Effector memory CD4-positive, alpha-beta T cell (primary cell): ENCODE measurements at places on chromosomes 11 and 22.

DNA sequence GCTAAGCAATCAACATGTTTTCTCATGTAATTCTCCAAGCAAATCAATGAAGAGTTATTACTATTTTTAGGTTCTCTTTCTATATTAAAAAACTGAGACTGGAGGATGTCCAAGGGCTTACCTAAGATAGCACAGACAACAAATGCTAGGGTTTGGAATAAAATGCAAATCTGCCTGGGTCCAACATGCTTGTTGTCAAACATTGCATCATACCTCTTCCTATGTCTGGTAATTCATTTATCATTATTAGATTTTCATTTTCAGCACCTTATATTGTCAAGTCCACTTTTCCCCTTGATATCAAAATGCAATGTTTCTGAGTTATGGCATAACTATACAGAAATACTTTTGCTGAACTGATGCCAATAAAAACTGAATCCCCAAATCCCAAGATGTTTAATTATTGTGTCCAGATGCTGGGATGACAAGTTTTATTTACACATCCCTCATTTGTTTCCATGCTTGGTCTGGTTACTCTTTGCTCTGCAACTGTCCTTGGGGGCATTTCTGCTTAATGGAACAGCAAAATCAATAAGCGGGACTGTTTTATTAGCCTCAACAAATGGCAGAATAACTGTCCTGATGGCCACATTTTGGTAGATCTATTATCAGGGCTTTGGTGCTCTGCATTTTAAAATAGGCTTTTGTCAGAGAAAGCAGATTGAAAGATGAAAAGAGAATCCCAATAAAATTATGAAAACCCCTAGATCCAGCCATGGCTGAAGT is 86.0 kb downstream of the C11orf87 start:
- no peak for DNase-seq

DNA sequence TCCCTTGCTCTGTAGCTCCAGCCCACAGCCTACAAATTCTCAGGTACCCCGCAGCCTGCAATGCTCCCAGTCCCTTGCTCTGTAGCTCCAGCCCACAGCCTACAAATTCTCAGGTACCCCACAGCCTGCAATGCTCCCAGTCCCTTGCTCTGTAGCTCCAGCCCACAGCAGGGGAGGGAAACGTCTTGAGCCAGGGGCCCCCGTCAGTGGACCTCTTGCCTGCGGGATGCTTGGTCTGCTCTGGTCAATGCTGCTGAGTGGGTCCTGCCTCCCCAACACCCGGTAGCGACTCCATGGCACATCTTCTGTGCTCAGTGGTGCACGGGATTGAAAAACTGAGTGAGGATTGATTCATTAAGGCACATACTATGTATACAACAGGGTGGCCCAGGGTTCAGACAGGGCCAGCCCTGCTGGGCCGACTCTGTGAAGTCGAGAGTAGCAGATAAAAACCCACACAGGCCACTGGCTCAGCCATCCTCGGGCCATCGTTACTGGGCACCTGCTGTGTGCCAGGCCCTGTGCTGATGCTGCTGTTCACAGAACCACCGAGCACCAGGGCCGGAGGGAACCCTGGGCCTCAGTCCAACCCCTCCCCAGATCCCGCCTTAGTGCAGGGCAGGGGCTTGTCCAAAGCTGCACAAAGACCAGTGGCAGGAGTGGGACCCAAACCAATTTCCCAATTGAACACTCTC is 69.7 kb downstream of the MYO7A start:
- no peak for DNase-seq

GRCh38 chr11:125253289-125253688 is 88.7 kb downstream of the PKNOX2 start:
- no peak for DNase-seq

DNA sequence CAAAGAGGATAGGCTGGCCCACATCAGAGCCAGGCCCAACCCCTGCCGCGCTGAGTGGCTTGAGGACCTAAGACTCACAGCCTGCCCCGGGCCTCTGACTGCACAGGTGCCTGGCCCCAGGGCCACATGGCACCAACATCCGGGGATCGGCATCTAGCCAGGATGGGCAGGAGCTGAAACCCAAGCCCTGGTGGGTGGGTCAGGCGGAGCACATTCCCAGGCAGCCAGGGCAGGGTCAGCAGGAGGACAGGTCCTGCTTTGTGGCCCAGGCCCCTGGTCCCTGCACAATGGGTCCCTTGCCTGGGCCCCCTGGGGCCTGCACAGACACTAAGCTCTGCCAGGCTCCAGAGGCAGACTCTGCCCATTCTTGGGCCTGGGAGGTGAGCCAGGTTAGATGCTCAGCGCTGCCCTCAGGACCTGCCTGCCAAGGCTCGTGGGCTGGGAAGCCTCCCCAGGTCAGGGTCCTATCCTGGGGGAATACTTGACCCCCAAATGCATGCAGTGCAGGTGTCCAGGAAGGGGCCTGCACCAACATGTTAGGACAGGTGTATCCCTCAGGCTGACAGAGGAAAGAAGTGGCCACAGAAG is 33.5 kb downstream of the ARVCF start:
- DNase-seq: no peak

GRCh38 chr22:28029956-28030355 is 110.9 kb upstream of the PITPNB start:
- no peak for DNase-seq

DNA sequence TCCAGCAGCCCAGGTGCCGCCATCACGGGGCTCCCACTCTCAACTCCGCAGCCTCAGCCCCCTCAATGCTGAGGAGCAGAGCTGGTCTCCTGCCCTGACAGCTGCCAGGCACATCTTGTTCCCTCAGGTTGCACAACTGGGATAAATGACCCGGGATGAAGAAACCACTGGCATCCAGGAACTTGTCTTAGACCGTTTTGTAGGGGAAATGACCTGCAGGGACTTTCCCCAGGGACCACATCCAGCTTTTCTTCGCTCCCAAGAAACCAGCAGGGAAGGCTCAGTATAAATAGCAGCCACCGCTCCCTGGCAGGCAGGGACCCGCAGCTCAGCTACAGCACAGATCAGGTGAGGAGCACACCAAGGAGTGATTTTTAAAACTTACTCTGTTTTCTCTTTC is at the start of gene SAA1:
SAA1 (plus strand) TSS at position 316 of the 400 bp plus-strand sequence. CDS start 624 bp downstream, outside the sequence.
- DNase-seq: no peak

DNA sequence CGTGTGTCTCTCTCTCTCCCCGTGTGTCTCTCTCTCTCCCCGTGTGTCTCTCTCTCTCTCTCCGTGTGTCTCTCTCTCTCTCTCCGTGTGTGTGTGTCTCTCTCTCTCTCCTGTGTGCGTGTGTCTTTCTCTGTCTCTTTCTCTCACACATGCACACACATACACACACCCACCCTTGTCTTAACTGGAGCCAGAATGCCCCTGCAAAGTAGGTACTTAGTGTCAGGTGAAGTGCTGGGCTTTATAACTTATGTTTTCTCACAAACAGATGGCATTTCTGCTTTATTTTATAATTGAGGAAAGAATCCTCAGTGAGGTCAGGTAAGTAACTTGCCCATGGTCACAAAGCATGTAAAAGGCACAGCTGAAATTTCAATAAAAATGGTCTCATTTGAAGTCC is 106.0 kb downstream of the CSNK2A3 start:
- DNase-seq: no peak

DNA sequence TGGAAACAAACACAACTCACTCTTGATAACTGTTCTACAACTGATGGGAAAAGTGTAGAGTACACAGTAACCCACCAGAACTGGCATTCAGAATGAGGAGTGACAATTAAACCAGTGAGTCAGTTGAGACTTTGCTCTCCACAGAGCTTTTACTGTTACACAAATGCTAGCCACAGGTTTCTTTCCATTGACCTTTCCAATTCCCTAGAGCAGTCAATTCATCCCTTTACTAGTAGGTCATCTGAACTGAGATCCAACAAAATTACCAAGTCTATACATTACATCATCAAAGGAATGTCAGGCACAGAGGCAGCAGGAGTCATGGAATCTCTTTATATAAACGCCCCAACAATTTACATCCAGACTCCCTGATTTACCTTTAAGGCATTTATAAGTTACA is 65.9 kb downstream of the PHF21A start:
- DNase-seq: no peak

DNA sequence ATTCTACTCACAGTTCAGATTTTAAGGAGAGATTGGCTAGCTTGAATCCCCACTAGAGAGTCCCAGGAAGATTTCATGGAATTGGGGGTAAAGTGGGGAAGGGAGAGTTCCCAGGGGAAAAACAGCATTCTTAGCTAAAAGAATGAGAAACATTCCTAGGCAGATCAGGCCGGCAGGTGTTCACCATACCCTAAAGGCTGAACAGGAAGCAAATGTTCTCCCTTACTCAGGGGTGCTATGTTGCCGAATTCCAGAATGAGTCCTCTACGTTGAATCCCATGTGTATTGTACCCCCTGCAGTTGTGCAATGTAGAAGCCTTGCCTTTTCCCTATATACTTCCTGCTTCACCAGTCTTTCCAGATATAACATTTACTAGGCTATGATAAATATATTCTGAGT is 135.2 kb upstream of the NCAM1 start:
- no peak for DNase-seq

- no peak for DNase-seq
These were observed 100.8 kb downstream of the TRAF6 start for GRCh38 chr11:36409152-36409816.

GRCh38 chr11:29435421-29435820 is 581.4 kb downstream of the KCNA4 start:
- no peak for DNase-seq

GRCh38 chr11:10459029-10459970 is 4.2 kb downstream of the AMPD3 start:
- peak; percentile 76 for DNase-seq

DNA sequence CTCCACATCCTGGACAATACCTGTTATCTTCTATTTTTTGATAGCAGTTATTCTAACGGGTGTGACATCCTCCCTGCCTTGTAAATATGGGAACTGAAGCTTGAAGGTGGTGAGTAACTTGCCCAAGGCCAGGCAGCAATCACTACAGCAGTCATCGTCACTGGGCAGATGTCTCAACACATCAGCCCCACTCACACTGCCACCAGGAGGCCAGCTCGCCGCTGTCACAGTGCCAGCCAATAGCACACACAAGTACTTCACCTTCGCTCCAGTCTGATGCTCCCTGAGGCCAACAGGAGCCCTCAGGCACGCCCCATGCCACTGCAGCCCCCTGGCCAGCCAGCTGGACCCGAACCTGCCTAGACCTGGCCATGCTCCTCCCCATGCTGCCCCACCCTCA is 4.9 kb upstream of the TTLL1 start:
- no peak for DNase-seq

GRCh38 chr11:134846328-134847082 is 434.5 kb upstream of the B3GAT1 start:
- no peak for DNase-seq

DNA sequence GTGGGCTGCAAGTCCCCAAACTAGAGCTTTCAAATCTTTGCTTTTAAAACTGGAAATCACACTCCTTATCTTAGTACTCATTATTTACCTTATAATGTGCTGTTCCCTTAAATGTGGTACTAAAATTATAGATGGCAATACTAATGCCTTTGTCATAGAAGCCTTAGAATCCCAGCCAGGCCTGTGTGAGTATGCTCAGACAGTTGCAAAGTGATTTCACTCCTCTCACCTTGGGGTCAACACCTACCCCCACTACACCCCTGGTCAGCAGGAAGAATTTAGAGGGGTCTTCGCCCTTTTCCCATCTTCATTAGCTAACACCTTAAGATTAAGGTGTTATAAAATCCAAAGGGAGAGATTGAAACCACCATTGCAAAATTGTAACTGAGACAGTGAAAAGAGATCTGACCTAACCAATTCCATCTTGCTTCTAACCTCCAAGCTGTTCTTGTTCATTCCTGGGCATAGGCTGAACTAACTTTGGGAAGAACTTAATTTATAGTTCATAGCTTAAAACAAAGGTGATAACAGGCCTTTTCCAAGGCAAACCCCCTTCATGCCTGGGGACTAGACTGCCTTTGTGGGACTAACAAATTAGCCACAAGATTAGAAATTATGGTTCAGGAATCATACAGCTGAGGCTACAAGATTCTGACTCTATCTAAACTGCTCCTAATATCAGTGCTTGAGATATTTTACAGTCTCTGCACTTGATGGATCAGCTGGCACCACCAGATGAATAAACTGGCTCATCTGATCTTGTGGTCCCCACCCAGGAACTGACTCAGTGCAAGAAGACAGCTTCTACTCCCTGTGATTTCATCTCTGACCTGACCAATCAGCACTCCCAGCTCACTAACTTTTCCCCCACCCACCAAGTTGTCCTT is 10.4 kb upstream of the MRPL17 start:
- DNase-seq: peak; percentile 39

DNA sequence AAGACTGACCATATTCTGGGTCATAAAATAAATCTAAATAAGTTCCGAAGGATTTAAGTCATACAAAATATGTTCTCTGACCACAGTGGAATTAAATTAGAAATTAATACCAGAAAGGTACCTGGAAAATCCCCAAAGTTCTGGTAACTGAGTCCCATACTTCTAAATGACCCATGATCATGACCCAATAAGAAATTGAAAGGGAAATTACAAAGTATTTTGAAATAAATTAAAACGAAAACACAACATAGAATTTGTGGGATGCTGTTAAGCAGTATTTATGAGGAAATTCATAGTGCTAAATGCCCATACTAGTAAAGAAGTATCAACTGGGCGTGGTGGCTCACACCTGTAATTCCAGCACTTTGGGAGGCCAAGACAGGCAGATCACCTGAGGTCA is 23.4 kb upstream of the IL10RA start:
- no peak for DNase-seq

DNA sequence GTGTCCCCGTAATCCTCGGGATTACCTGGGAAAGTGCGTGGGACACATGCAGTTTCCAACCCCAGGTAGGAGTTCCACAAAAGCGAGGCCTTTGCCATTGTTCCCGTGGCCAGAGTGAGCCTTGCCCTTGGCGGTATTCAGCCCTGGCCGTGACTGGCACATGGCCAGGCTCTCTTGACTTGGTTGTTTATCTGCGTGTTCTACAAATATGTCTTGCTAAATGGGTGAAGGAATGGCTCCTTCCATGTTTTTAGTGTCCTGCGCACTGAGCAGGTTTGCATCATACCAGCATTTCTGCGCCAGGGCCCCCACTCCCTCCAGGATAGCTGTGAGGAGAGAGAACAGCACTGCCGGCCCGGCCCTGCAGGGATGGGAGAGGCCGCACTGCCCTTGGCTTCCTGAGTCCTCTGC is 20.0 kb downstream of the POLR3H start:
- DNase-seq: no peak

GRCh38 chr11:119051440-119052162 is 5.4 kb downstream of the HYOU1 start:
- no peak for DNase-seq

GRCh38 chr11:15213471-15214231 is 98.9 kb downstream of the INSC start:
- no peak for DNase-seq

- DNase-seq: no peak
These were observed 62.8 kb upstream of the PRDM11 start for GRCh38 chr11:45083544-45084087.

DNA sequence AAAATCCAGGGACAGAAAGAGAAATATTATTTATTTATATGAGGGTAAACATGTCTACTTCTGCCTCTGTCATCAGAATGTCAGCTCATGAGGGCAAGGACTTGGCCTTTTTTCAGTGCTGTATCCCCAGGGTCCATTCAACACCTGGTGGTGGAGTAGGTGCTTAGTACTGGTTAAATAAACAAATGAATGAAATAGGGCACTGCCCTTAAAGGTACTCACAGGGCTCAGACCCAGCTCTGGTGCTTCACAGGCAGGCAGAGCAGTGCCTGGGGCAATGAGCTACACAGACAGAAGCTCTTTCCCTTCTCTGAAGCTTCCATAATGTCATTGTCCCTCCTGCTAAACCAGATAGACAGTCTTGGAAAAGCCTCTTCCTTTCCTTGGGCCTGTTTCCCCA is 30.9 kb downstream of the P4HA3 start:
- DNase-seq: no peak

GRCh38 chr11:122287401-122287800 is 171.4 kb upstream of the BLID start:
- no peak for DNase-seq
